ENCODE measurements at places on chromosomes 5 and 9. TPM values are rescaled to one million over a fixed set of nuclear protein-coding genes. Genes with fewer than 3 reads are reported as not detected.
A peak's percentile ranks its signal among the peaks of the same experiment; 100 is the strongest.

Gene NCS1
- total RNA-seq = 6.1 TPM

Gene MYORG
- 6.3 TPM for total RNA-seq

GRCh38 chr9:133759946-133760345 lies 21.8 kb upstream of the SARDH start:
- no peak for DNase-seq

Gene LCN1
- total RNA-seq = not detected

DNA sequence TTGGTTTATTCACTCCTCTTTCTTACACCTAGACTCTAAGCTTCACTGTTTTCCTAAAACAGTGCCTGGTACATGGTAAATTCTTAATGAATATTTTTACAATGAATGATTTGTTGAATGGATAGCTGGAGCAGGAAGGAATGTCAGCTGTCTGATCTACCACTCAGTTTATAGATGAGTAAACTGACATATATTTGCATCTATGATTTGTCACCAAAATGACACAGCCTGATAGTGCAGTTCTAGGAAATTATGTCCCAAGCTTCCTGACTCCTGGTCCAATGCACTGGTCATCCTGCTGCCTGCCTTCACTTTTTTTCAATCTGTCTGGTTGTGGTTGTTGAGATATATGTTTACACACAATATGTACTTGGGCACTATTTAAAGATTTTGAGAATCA lies 651.7 kb upstream of the WWC1 start:
- no peak for DNase-seq

DNA sequence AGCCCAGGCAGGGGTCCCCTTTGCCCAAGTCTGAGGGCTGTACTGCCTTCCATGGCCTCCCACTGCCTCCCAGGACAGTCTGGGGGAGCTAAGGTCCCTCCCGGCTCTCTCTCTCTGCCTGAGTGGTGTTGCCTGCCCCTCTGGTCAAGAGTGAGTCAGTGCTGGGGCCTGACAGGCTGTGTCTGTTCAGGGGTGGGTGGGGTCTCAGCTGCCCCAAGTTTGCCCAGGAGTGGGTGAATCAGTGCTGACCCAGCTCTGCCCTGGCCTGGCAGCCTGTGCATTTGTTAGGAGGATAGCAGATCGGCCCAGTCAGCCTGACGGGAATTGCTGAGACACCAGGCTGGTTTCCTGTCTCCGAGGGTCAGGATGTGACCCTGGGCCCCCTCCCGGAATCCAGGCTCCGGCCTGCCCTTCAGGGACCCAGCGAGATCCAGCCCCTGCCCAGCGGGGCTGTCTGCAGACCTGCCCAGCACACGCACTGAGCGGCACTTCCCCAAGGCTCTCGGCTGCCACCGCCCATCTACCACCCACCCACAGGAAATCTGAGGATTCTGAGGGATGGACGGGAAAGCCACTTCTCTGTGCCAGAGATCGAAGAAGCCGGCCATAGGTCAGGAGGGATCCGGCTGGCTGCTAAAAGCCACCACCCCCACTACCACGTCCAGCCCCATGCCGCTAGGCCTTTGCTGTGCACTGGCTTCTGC lies 15.9 kb downstream of the ENG start:
- peak; percentile 71 for DNase-seq

- no peak for DNase-seq
These were observed 6.1 kb upstream of the TMEM252 start for GRCh38 chr9:68546596-68547390.

DNA sequence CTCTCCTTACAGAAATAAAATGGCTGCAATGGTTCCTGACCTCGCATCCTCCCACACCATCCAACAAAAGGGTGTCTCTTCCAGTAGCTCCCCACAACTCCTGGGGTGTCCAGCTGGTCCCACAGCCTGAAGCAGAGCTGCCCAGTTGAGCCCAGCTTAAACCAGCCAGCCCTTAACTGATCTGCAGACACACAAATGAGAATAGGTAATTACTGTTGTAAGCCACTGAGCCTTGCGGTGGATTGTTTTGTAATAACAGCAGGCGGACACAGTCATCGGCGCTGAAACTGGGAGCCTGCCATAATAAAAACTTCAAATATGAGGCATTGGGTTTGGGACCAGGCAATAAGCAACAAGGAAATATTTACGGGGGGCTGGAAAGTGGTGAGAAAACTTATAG lies 10.4 kb upstream of the ZBTB43 start:
- no peak for DNase-seq

DNA sequence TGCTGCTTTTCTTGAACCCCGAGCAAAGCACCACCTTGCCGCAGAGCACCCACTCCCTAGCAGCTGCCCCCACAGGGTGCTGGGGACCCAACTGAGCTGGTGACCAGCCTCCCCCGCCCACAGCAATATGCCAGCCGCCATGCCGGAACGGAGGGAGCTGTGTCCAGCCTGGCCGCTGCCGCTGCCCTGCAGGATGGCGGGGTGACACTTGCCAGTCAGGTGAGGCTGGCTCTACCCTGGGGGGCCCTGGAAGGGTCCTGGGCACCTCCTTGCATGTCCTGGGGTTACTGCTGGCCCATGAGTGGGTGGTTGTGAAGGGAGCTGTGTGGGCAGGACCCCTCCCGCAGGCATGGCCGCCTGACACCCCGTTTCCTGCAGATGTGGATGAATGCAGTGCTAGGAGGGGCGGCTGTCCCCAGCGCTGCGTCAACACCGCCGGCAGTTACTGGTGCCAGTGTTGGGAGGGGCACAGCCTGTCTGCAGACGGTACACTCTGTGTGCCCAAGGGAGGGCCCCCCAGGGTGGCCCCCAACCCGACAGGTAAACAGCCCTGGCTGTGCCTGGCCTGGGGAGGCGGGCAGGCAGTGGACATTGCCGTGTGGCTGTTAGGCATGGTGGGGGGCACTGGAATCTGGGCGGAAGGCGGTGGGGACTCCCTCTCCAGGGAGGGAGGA lies 7.2 kb downstream of the EGFL7 start:
- no peak for DNase-seq

DNA sequence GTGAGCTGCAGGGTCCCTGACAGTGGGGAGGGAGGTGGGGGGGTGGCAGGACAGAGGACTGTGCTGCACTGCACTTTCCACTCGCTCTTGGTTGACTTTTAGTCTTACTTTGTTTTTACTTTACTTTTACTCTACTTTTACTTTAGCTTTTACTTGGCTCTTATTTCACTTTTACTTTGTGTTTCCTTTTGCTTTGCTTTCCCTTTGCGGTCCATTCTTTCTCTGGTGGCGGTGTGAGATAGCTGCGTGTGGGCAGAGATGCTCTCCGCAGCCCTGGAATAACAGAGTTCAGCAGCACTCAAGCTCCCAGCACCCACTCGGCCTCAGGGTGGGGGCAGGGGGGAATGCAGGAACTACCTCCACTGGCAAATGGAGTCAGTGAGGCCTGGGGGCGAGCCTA lies 4.7 kb downstream of the AK8 start:
- no peak for DNase-seq

Gene TRIM52
- total RNA-seq = 8.5 TPM

GRCh38 chr9:137252555-137253506 lies 1.7 kb downstream of the STPG3 start:
- DNase-seq = no peak

Gene CDX1
- not detected for total RNA-seq

- DNase-seq = no peak
These were observed 74.5 kb downstream of the MVB12B start for GRCh38 chr9:126401107-126401506.

- no peak for DNase-seq
These were observed 59.5 kb downstream of the EBF1 start for GRCh38 chr5:159040181-159040580.

GRCh38 chr5:88675168-88675707 lies 207.7 kb downstream of the MEF2C start:
- DNase-seq = no peak

DNA sequence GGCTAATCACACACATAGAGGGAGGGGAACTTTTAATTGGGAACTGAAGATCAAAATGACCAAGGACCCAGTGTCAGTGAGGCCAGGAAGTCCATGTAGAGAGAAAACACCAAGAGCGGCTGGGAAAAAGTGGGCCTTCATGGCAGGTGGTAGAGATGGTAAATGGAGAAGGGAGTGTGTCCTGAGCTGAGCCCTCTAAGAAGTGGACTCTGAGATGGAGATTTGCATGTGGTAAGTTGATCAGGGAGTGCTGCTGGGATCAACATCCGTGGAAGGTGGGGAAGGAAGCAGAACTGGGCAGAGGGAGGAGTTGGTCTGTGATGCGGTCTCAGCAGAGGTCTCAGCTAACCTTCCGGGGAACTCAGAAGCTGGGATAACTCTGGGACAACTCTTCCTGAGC lies 18.9 kb upstream of the PDZD2 start:
- no peak for DNase-seq

DNA sequence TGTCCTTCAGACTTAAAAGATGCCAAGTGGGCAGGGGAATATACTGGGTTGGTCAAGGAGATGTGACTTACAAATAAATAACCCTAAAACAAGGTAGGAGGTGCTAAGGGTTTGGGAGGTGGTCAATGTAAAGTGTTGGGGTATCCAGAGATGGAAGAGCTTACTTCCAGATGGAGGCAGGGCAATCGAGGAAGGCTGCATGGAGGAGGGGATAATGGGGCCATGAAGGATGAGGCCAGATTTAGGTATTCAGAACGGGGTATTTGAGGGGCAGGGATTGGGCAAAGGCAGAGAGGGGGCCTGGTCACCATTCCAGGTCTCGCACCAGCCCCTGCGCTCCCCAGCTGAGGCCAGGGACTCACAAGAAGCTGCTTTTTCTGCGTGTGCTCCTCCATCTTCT lies 57.9 kb upstream of the FBXW11 start:
- no peak for DNase-seq

- peak; percentile 51 for DNase-seq
These were observed 44.1 kb upstream of the CEMIP2 start for GRCh38 chr9:71812385-71812784.

Measured in left ventricle myocardium inferior (tissue), 1 donor.